ENCODE measurements at places on chromosomes 2 and 18.
A peak's percentile ranks its signal among the peaks of the same experiment; 100 is the strongest.

DNA sequence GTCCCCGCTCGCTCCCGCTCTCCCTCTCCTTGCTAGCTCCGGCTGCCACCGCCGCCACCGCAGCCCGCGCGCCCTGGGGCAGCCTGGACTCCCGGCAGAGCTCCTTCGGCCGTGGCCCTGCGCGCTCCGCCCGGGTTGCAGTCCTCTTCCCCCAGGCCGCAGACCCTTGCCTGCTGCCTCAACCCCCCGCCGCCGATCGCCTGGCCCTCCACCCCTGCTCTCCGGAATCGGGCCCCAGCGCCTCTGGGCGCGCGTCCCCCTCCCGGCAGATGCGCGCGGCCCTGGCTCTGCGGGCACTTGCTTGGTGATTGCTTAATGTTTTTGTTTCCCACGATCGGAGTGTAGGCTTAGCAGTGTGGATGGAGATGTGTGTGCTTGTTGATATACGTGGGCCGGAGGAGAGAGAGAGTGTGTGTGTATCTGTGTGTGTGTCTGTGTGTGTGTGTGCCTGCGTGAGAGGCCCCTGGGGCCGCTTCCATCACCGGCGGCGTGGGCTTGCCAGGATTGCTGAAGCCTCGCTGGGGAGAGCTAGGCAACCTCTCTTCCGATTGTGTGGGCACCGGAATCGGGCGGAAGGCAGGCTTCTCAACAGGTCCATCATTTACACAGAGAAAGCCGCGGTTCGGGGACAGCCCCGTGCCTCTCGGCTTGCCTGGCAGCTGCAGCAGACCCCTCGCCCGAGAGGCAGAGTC lies 877 bp downstream of the INHBB start:
- DNase-seq, result no peak

DNA sequence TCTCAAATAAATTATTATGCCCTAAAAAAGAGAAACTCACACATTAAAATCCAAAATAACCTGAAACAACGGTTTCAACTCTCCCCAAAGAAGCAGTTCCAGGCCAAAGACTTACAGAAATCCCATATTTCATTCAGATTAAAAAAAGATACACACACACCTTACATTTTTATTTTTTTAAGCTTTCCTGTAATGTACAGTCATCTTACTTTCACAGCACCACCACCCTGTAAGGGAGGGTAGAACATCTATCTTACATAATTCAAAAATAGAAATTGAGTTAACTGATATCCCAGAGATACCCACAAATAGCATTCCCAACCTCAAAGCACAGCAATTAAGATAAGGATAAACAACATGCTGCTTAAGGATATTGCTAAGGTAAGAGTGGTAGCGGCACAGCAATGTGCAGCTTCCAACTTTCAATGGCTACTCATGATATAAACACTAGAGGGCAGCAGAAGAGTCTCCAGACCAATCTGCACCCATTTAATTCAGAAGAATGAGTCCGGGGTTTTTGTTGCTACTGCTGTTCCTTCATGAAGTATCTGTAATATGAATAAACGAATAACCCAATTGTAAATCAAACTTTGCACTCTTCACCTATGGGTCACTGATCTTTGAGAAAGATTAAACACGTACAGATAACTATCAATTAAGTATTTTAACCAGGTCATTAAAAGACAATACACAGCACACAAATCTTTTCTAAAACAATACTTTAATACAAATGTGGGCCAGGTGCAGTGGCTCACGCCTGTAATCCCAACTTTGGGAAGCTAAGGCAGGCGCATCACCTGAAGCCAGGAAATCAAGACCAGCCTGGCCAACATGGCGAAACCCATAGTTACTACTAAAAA lies 11.3 kb downstream of the GFPT1 start:
- no peak for DNase-seq

DNA sequence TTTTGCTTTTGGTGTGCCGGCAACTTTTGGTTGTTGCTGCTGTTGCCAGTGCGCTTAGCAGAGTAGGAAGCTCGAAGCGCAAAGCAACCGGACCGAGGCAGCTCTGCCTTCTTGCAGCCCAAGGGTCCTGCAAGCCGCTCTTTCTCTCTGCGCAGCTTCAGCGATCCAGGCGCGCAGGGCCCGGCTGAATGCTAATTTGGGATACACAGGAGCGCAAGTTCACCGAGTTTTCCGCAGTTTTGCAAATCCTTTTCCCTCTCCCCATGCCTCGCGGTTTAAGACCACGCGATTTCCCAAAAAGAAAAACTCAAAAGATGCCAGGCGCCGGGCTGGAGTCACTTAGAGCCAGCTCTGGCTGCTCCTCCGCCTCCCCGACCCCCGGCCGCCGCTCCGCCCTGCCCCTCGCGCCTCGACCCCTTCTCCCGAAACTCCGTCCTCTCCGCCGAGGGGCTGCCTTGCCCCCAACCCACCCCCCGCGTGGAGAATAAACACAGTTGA lies 13.5 kb upstream of the SIX3 start:
- no peak for DNase-seq

- no peak for DNase-seq
Measured at GRCh38 chr2:172842511-172843265, 107.0 kb downstream of the RAPGEF4 start.

GRCh38 chr2:191995285-191995684 lies 148.4 kb upstream of the CAVIN2 start:
- DNase-seq, result no peak

GRCh38 chr2:16862471-16862870 lies 196.8 kb upstream of the CYRIA start:
- DNase-seq, result no peak

GRCh38 chr2:140577453-140577852 lies 1553.4 kb downstream of the LRP1B start:
- no peak for DNase-seq

- no peak for DNase-seq
Measured at GRCh38 chr2:238344517-238344916, 24.2 kb downstream of the TRAF3IP1 start.

- DNase-seq, result no peak
Measured at GRCh38 chr2:70113359-70114070, 26.2 kb downstream of the PCBP1 start.

- no peak for DNase-seq
Measured at GRCh38 chr18:6328621-6329010, 86.1 kb downstream of the L3MBTL4 start.

- no peak for DNase-seq
Measured at GRCh38 chr18:60554967-60555366, 182.4 kb upstream of the MC4R start.

- DNase-seq, result no peak
Measured at GRCh38 chr18:49812286-49813068, 856 bp downstream of the ACAA2 start.

- DNase-seq, result no peak
Measured at GRCh38 chr2:188395903-188396689, 104.4 kb downstream of the GULP1 start.

DNA sequence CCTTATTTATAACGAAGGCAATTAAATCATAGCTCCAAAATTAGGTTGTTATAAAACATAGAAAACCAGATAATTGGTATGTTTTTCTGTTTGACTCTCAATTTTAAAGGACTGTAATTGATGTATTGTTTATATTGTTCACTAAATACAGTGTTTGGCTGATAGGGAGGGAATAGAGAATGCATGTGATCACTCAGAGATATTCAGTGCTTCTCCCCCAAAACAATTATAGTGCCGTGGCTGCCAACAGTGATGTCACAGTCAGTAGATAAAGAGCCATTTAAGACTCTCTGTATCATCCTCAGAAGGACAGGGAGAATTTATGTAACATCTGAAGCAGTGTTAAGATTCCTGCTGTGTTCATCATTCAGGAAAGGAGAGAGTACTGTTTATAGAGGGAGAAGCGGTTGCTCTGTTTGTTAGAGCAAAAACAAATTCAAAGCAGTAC lies 69.6 kb downstream of the PHLPP1 start:
- DNase-seq, result no peak

- no peak for DNase-seq
Measured at GRCh38 chr2:203510941-203511305, 24.2 kb downstream of the RAPH1 start.

GRCh38 chr2:184305105-184305504 lies 293.2 kb upstream of the ZNF804A start:
- DNase-seq, result no peak

DNA sequence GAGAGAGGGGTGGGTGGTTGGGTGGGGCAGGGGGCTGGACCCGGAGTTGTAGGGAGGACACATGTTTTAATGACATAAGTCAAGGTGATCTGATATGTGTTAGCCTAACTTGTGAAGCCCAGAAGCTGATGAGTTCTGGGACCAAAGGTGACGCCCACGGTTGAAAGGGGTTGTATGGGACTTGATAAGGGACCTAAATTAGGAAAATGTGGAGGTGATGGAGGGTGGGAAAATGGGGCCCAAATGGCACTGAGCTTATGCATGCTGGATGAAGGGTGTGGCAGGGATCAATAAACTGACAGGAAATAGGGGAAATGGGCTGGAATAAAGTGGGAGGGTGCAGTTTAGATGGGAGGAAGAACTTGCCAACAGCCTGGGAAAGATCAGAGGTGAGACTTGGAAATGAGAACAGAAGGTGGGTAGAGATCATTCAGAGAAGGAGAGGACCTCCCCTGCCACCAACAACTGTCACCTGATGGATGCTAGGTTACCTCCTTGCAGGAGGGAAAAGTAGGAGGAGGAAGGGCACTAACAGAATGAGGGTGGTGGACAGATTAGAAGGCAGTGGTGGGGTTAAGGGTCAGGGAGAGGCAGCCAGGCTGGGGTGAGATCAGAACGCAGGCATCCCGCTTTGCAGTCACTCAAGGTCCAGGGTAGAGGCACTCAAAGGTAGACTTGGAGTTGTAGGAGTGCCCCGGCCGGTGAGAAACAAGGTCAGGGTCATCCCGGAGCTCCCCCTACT lies 15.3 kb downstream of the WNT10A start:
- DNase-seq, result no peak

GRCh38 chr2:215002500-215002899 lies 135.9 kb downstream of the ABCA12 start:
- DNase-seq, result no peak

DNA sequence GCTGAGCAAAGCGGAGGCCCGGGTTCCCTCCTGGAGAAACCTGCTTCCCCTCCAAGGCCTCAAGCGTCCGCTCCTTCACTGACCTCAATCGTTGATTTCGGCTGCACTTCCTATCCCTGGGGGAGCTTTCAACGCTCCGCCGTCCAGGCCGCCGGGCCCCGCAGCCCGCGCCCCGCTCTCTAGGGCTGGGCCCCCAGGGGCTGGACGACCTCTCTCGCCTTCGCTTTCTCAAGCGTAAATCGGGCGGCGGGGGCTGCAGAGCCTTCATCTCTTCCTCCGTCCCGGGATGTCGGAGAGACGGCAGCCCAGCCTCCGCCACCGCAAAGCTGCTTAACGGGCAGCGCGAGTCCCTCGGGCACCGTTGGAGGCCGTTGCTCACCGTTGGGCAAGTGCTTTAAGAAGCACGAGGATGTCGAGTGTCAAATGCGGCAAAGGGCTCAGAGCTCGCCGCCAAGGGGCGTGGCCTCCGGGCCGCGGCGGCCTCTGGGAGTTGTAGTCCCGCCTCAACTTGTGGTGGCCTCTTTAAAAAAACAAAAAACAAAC lies 8.5 kb downstream of the HES6 start:
- DNase-seq, result peak; percentile 82

- no peak for DNase-seq
Measured at GRCh38 chr2:125867908-125868307, 788.0 kb upstream of the GYPC start.

DNA sequence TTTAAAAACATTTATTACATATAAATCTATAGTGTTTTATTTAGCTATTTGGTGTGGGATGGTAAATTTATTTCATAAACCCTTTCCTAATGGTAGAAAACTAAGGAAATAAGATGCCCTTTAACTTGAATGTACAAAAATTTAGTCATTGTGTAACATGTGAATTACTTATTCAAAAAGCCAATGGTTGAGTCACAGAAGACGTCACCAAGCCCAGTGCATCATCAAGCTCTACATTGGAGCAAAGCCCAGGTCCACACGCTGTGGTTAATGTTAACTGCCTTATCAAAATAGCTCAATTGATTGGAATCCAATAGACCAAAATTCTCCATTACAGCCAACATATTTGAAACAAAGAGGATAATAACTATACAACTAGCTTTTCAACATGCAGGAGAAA lies 145.5 kb upstream of the LYPD1 start:
- DNase-seq, result no peak

GRCh38 chr2:39665811-39666490 lies at the start of gene TMEM178A:
TSS of gene TMEM178A (plus strand) at chr2:39665917. CDS start at chr2:39665975, 58 bp downstream.
- no peak for DNase-seq

DNA sequence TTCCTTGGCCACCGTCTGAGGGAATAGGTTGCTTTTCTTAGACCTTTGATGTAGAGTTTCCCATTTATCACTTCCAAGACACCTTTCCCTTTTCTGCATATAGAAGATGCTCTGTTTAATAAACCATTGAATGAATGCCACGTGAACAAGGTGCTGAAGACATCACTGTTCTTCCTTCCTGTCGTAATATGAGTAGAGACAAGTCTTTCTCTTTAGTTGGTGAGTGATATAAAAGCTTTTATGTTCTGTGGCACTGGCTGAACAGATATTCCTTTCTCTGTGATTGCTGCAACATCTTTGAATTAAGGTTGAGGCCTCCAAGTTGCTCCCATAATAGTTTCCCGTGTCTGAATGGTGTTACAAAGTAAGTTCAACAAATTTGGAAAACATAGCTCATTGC lies 38.7 kb downstream of the TTC39C start:
- no peak for DNase-seq

DNA sequence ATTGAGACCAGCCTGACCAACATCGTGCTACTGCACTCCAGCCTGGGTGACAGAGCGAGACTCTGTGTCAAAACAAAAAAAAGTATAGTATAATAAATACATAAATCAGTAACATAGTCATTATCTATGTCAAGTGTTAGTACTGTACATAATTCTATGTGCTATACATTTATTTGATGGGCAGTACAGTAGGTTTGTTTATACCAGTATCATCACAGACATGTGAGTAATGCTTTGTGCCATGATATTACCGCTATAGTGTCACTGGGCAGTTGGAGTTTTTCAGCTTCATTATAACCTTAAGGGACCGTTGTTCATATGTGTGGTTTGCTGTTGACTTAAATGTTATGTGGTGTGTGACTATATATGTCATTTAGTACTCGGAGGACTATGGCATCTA lies 24.9 kb downstream of the MTA3 start:
- no peak for DNase-seq

GRCh38 chr2:42844901-42845821 lies 52.8 kb upstream of the HAAO start:
- no peak for DNase-seq

DNA sequence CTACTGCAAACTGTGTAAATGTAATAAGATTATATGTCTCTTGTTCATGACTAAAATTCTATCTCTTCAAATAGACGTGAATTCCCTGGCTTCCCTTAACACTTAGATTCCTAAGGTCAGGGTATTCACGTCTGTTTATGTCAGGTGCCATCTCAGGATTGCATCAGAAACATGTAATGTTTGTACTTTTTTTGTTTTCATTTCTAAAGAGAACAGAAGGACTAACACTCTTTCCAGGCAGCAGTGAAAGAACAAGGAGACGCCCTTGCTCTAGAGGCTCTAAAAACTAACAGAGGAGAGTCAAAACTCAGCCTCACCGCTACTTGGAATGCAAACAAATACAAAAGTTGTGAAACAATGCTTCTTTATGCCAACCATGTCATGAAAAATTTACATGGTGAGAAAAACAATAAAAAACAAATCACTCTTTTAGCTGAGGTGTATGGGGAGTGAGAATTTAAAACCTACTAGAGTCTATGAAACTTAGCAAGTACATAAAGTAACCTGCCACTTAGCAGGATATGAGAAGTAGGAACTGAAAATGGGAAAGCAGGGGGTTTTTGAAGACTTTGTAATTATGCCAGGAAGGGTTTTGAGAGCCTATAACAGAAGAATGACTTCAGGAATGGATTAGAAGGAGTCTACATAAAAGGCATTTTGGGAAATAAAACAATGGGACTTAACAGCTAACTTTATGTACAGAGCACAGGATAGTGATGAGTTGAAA lies 522.7 kb downstream of the THSD7B start:
- no peak for DNase-seq

Measured in activated CD8-positive, alpha-beta memory T cell treated with anti-CD3 and anti-CD28 coated beads, Interleukin-2, amount 50 U/mL, for 4 hours (primary cell).